H9 (cell line): ENCODE measurements at places on chromosomes 2 and 18. TPM values are rescaled to one million over a fixed set of nuclear protein-coding genes. Genes with fewer than 3 reads are reported as not detected.

ALK gene
- not detected in 2 replicates for total RNA-seq

C2orf92 gene
- 5.4 and 7.3 TPM in 2 replicates for total RNA-seq

CROCC2 gene
- not detected in 2 replicates for total RNA-seq

FSHR gene
- total RNA-seq, result not detected in 2 replicates

HDAC4 gene
- 27.5 and 32.0 TPM in 2 replicates for total RNA-seq

BCL2 gene
- total RNA-seq, result 1.2 and 1.3 TPM in 2 replicates

DNAJC5G gene
- 0.37 and 0.44 TPM in 2 replicates for total RNA-seq

ZNF521 gene
- 1.5 and 3.3 TPM in 2 replicates for total RNA-seq

COLEC11 gene
- total RNA-seq, result 0.39 TPM in 1 of 2 replicates, not detected in the other

KIAA2012 gene
- total RNA-seq, result not detected in 2 replicates

SPOPL gene
- total RNA-seq, result 13.6 and 14.6 TPM in 2 replicates

CHST10 gene
- total RNA-seq, result 29.7 and 29.8 TPM in 2 replicates

GTF2A1L gene
- total RNA-seq, result not detected in 2 replicates

CYP26B1 gene
- 0.20 and 0.22 TPM in 2 replicates for total RNA-seq

DSC3 gene
- 0.35 and 0.61 TPM in 2 replicates for total RNA-seq

SLC16A14 gene
- 0.61 and 1.1 TPM in 2 replicates for total RNA-seq

PLCD4 gene
- 0.18 and 0.42 TPM in 2 replicates for total RNA-seq

GKN1 gene
- not detected in 2 replicates for total RNA-seq

POTEC gene
- not detected in 2 replicates for total RNA-seq

TAF4B gene
- total RNA-seq, result 19.8 and 20.4 TPM in 2 replicates

WNT10A gene
- not detected in 2 replicates for total RNA-seq

DSG1 gene
- total RNA-seq, result not detected in 2 replicates

ATP6V1B1 gene
- not detected in 2 replicates for total RNA-seq

IL1RL1 gene
- total RNA-seq, result not detected in 2 replicates

UCN gene
- total RNA-seq, result 0.77 and 1.5 TPM in 2 replicates

CMPK2 gene
- 0.64 and 0.90 TPM in 2 replicates for total RNA-seq

LYG1 gene
- 0.31 and 0.37 TPM in 2 replicates for total RNA-seq

GRHL1 gene
- 2.5 and 2.8 TPM in 2 replicates for total RNA-seq

TUBB8B gene
- 0.72 and 1.0 TPM in 2 replicates for total RNA-seq

MALL gene
- total RNA-seq, result 5.0 and 5.5 TPM in 2 replicates

DPP10 gene
- total RNA-seq, result 10.9 and 11.3 TPM in 2 replicates

CAVIN2 gene
- total RNA-seq, result not detected in 2 replicates

GALNT14 gene
- total RNA-seq, result 2.4 and 2.7 TPM in 2 replicates

AP1S3 gene
- total RNA-seq, result 8.7 and 11.0 TPM in 2 replicates

HRH4 gene
- total RNA-seq, result not detected in 2 replicates

FOXI3 gene
- 18.3 and 19.2 TPM in 2 replicates for total RNA-seq

TWIST2 gene
- 0.22 and 0.33 TPM in 2 replicates for total RNA-seq

DSC2 gene
- 24.9 and 26.1 TPM in 2 replicates for total RNA-seq

RGPD6 gene
- 14.4 and 18.0 TPM in 2 replicates for total RNA-seq

CNGA3 gene
- not detected in 2 replicates for total RNA-seq

RSAD2 gene
- not detected in 2 replicates for total RNA-seq

CHRND gene
- not detected in 2 replicates for total RNA-seq

MATN3 gene
- total RNA-seq, result 12.2 and 13.5 TPM in 2 replicates

IFIH1 gene
- total RNA-seq, result 0.81 and 1.1 TPM in 2 replicates

FAM237A gene
- not detected in 2 replicates for total RNA-seq

PROKR1 gene
- 1.5 TPM in 2 replicates for total RNA-seq

KCNG2 gene
- 0.15 TPM in 1 of 2 replicates, not detected in the other for total RNA-seq

FBXO36 gene
- total RNA-seq, result 3.0 and 3.4 TPM in 2 replicates

CRYGD gene
- not detected in 2 replicates for total RNA-seq

DUSP2 gene
- 13.5 and 14.9 TPM in 2 replicates for total RNA-seq

AFF3 gene
- 0.15 and 0.22 TPM in 2 replicates for total RNA-seq

IL1RN gene
- not detected in 2 replicates for total RNA-seq

SIGLEC15 gene
- 0.13 TPM in 2 replicates for total RNA-seq

HOXD11 gene
- not detected in 2 replicates for total RNA-seq
